ENCODE measurements at places on chromosomes 12 and 14. TPM values are rescaled to one million over a fixed set of nuclear protein-coding genes. Genes with fewer than 3 reads are reported as not detected.

Gene CCNK
- total RNA-seq, result 67.9 TPM

Gene PKP2
- total RNA-seq, result 69.5 TPM

Gene CLEC6A
- not detected for total RNA-seq

Gene KCNMB4
- 14.1 TPM for total RNA-seq

Gene IL22
- total RNA-seq, result not detected

Gene GPR84
- 0.32 TPM for total RNA-seq

Gene MYF5
- not detected for total RNA-seq

Gene DBX2
- not detected for total RNA-seq

Gene ARMH4
- 19.8 TPM for total RNA-seq

Gene TPPP2
- 0.47 TPM for total RNA-seq

Gene DACT1
- total RNA-seq, result 61.7 TPM

Gene KRT74
- not detected for total RNA-seq

Gene ATF1
- total RNA-seq, result 30.5 TPM

Gene SLC6A15
- 9.6 TPM for total RNA-seq

Gene GZMB
- total RNA-seq, result not detected

Gene EIF2B2
- 31.0 TPM for total RNA-seq

Gene STAT2
- total RNA-seq, result 188 TPM

Gene EXOC3L4
- total RNA-seq, result 0.18 TPM

Gene GALNT9
- 4.8 TPM for total RNA-seq

Gene TMEM121
- total RNA-seq, result 5.6 TPM

Gene CKAP4
- total RNA-seq, result 174 TPM

Gene ATP5F1B
- 391 TPM for total RNA-seq

Gene TAS2R20
- 3.8 TPM for total RNA-seq

Gene RPGRIP1
- 0.35 TPM for total RNA-seq

Gene FAIM2
- 0.29 TPM for total RNA-seq

Gene CIDEB
- total RNA-seq, result not detected

Gene CCDC38
- 0.09 TPM for total RNA-seq

Gene GALNT8
- 2.0 TPM for total RNA-seq

Gene NELL2
- total RNA-seq, result 1.9 TPM

Gene CSRNP2
- total RNA-seq, result 49.0 TPM

Gene LRRC9
- 0.34 TPM for total RNA-seq

Gene SYNDIG1L
- 0.58 TPM for total RNA-seq

Gene PTPN6
- total RNA-seq, result 21.6 TPM

Gene RNF212B
- not detected for total RNA-seq

Gene KLRG1
- 2.0 TPM for total RNA-seq

Gene MIP
- total RNA-seq, result not detected

Gene COX8C
- 0.73 TPM for total RNA-seq

Gene CFAP73
- total RNA-seq, result not detected

Gene ATL1
- 1.5 TPM for total RNA-seq

Gene MYBPC1
- not detected for total RNA-seq

Gene CCDC177
- total RNA-seq, result 0.24 TPM

Gene IFI27
- total RNA-seq, result 6.1 TPM

Gene POTEG
- total RNA-seq, result not detected
